Activated CD4-positive, alpha-beta T cell treated with anti-CD3 and anti-CD28 coated beads, Interleukin-2, amount 50 U/mL, for 16 hours (primary cell): ENCODE measurements at places on chromosomes 12 and 14.

DNA sequence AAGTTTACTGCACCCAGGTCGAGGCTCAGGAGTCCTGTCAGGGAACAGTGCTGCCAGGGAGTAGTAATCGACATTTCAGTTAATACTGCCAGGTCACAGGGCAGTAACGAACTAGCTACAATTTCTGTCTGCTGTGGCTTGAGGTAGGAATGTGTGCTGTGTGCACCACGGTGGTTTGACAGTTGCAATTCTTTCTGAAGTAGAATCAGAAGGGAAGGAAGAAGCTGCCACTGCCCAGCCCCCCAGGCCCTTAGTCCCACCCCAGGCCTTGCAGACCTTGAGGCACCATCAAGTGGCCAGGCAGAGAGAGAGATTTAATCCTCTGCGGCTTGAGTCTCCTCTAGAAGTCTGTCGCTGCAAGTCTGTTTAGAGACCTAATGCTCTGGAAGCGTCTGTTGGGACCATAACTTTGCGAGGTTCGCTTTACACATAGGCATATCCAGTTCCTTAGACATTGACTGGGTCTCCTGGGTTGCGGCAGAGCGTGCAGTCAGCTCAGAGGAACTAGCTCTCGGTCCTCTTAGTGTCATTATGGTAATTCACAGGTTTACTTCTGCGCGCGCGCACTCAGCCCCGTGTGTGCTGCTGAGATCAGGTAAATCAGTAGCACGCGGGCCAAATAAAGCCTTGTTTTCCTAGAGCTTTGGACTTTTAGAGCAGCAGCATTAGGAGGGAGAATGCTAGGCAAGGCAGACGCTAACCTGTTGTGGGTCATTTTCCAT, 9.8 kb downstream of the NKX2-1 start:
- DNase-seq, result no peak

GRCh38 chr12:53102883-53103807, at the start of gene SOAT2:
Gene SOAT2, plus strand, starts transcription at chr12:53103486. Its CDS starts 92 bp downstream, at chr12:53103578.
- peak; percentile 55 for DNase-seq

DNA sequence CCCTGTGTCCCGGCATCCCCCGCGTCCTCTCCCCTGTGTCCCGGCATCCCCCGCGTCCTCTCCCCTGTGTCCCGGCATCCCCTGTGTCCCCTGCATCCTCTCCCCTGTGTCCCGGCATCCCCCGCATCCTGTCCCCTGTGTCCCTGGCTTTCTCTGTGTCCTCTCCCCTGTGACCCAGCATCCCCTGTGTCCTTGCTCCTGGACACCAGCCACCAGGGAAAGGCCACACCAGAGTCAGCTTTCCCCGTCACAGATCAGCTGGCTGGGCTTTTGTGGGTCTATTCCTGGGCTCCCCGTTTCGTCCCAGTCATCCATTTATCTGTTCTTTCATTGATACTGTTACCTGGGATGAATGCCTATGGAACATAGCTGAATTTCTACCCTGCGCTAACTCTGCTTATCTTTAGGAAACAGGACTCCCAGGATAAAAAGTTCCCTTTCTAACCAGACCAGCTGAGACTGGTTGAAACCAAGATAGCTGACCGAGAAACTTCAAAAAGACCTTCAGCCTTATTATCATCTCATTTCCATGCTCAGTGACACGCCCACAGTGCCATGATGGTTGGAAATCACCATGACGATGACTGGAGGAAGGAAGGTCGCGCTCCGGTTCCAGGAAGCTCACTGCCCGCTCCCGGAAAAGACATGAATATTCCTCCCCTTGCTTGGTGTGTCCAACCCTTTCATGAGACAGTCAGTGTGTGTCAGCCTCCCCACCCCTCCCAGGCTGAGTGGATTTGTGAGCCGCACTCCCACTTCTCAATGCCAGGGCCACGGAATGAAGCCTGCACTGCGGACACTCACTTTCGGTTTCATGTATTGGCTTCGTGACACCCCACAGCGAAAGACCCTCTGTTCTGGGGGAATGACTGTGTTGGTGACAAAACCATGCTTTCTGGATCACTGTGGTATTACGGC, 276.4 kb upstream of the SFSWAP start:
- DNase-seq, result no peak

DNA sequence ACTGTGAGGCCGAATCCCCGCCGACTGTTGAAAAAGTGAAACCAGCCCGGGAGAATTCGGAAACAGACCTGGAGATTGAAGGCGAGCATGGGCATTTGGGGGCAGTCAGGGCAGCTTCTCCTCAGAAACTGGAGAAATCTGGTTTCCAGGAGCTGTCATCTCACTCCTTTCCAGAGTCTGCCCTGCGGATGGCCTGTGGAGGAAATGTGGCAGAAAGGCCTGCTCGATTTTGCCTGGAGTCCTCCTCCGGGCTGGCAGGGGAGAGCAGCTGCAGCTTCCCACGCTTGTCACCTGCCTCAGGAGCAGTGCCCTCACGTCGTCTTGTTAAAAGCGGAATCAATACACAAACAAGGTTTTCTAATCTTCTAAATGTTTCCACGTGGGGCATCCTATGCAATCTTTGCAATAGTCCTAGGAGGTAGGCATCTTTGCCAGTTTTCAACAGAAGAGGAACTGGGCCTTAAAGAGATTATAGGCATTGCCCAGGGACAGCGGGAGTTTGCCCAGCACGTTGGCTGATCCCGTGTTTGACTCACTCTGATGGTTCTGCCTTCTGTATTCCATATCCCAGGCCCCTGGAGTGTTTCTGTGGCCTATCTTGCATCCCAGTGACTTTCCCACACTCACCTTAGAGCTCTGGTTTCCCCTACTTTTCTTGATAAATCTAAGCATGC, 2.3 kb downstream of the LRRC74A start:
- no peak for DNase-seq

DNA sequence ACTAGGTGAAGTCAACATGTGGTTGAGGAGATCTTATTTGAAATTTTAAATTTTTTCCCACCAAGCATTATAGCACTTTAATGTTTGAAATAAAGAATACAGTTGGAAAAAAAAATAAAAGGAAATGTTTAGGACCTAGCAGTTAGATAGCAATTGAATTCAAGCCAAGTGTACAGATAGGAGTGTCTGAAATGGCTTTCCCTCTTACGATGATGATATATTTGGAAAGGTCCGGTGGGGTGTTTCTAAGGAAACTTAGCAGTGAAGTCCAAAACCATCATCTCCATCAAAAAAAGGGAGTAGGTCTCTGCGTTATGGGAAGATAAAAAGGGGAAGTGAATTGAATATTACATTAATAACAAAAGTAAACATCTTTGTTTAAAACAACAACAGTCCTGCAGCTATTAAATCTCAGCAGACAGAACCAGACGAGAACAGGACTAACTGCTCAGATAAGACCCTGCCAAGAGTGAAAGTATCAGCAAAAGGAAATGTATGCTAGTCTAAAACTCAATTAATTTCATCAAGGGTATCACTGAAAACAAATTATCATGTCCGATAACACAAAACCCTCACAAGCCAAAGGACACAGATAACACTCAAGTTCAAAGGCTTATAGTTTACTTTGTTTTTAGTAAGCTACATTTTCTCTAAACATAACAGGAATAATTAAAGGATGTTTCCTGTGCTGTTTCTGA, 242.0 kb downstream of the BMP4 start:
- DNase-seq, result no peak

GRCh38 chr14:59829469-59830337, 40.9 kb downstream of the RTN1 start:
- DNase-seq, result no peak

- DNase-seq, result no peak
Measured at GRCh38 chr12:13627536-13627935, 353.9 kb downstream of the GRIN2B start.

GRCh38 chr12:47214771-47215170, 135.0 kb upstream of the AMIGO2 start:
- DNase-seq, result no peak

DNA sequence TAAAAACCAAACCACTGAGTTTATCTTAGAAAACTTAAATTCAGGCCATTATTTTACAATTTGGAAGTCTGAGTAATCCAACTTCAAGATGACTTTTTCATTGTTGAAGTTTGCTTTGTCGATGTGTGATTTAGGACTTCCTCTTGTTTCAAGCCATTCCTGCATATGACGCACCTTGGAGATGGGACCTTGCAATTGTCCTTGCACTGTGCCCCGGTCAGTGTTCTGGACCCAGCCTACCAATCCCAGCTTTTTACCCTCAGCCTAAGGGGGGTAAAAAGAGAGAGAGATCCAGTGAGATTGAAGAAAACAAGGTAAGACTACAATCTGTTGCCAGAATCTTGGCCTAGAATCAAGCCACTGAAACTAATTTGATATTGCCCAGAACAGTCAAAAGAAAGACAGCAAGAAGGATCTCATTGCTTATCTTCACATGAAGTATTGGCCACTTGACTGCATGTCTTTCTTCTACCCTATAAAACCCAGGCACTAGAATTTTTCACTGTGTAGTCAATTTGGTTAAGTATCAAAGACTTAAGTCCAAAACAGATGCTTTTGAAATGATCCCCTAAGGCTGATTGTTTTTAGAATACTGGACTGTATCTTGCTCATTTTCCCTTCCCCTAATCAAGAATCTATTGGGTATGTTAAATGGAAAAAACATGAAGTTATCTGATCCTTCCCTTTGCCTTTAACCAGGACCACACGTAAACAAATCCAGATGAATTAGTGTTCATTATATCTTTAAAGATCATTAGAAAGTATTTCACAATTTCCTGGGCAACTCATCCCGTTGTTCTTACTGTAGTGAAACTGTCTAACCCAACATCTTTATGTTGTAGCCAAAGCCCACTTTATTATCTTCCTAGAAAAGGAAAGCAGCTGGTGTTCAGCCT, 2.4 kb upstream of the MLH3 start:
- DNase-seq, result no peak

- DNase-seq, result no peak
Measured at GRCh38 chr12:68368327-68368726, 36.2 kb upstream of the MDM1 start.

DNA sequence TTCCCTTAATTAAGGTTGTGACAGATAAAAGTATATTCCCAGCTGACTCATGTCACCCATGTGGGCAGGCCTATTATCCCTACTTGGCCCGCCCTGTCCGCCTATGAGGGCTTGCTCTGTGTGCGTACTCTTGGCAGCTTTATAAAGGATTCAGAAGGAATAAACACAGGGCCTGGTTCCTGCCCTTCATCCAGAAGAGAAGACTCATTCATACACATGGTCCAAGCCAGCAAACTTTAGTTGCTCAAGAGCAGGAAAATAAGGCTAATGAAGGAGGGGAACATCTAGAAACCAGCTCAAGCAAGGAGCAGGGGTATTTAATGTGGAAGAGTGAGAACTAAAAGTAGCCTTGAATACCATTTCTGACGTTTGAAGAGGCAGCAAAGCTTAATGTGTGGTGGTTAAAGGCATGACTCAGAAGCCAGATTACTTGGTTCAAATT, 141.9 kb downstream of the CRADD start:
- no peak for DNase-seq
